Upper lobe of right lung (tissue), 1 donor: ENCODE measurements at places on chromosomes 7 and 10. TPM values are rescaled to one million over a fixed set of nuclear protein-coding genes. Genes with fewer than 3 reads are reported as not detected.

DNA sequence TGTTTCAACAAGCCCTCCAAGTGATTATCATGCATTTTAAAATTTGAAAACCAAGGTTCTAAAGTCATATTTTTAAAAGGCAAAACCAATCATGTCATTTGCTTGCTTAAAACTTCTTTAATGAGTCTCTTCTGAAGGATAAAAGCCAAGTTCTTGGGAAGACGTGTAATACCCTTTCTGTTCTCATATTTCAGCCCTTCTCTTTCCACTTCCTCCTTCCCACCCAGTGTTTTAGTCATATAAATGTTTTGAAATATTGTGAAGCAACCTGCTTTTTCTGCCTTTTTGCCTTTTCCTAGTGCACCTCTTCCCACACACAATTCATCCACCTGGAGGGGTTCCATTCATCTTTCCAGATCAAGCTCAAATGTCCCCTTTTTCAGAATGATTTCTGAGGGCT, 211.1 kb upstream of the LRRTM3 start:
- no peak for DNase-seq

- DNase-seq: no peak
These were observed 22.8 kb downstream of the PWWP2B start for GRCh38 chr10:132419538-132420468.

CHCHD3 gene
- 43.0 TPM for total RNA-seq

DNA sequence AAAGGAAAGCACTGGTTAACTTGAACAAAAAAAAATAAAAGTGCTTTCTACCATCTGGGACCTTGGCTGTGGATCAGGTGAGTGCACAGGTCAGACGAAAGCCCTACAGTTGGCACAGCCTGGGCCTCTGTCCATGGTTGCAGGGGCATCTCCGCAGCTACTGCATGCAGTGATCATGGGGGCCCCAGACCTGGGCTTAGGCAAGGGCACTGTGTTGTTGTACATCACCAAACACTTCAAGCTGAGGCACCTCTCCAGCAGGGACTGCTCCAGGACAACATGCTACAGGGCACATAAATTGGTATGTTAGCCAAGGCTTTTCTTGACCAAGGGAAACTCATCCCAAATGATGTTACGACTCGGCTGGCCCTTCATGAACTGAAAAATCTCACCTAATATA, 23.5 kb downstream of the KLHL7 start:
- DNase-seq: no peak

COL13A1 gene
- 13.5 TPM for total RNA-seq

DNA sequence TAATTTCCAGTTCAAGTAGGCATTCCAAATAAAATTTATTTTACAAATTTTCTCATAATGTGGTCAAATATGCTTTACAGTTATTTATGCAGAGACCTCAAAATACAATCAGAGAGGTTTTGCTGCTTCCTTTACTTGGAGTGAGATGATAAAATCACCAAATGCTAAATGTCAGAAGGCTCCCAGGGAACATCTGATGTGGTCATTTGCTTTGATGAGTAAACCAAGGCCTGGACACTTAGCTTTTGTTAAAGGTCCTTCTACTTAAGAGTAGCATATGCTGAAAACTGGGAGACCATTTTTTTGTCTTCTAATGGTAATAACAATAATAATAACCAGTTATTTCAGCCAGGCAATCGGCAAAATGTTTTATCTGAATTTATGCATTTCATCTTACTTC, 60.6 kb upstream of the AKR1E2 start:
- DNase-seq: no peak

GRCh38 chr7:152313831-152314604, 121.8 kb downstream of the KMT2C start:
- DNase-seq: no peak

GRCh38 chr7:131188367-131189339, 139.0 kb upstream of the MKLN1 start:
- DNase-seq: no peak

DNA sequence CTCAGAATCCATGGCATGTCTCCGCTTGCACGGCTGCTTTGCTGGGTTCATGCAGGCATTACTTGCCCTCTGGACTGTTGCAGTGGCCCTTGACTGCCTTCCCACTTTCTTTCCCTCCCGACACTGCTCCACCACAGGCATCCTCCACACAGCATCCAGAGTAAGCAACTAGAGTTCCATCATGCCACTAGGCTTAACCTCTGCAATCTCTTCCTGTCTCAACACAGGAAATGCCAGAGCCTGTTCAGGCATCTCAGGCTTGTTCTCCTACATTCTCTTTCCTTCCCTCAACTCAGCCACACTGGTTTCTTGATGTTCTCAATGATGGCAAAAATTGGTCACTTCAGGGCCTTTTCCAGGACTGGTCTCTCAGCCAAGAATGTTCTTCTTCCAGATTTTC, 284.5 kb upstream of the KLF6 start:
- no peak for DNase-seq

NPFFR1 gene
- 1.1 TPM for total RNA-seq

GRCh38 chr10:83153714-83154113, 985.6 kb upstream of the GHITM start:
- DNase-seq: no peak

GRCh38 chr7:121334875-121335648, 6.3 kb downstream of the WNT16 start:
- no peak for DNase-seq

GRCh38 chr7:98879198-98879978, 1.1 kb downstream of the TRRAP start:
- peak; percentile 66 for DNase-seq

MRLN gene
- total RNA-seq: not detected

DNA sequence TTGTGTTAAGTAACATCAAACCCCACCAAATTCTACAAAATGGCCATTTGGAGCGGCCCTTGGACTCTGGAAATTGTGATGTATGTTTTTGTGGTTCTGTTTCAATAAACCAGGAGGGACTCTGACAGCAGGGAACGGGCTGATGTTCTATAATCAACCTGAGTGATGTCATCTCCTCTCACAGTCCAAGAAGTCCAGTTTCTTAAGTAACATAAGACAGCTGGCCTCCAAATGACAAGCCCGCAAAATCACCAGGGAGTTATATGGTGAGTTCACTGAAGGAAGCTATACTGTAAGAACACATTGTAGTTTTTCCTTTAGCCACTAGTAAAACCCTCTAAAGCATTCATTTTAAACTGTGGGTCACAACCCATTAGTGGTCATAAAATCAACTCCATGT, 34.0 kb downstream of the GOT1 start:
- DNase-seq: no peak

SPDYE3 gene
- not detected for total RNA-seq

IFIT1B gene
- total RNA-seq: not detected

- DNase-seq: no peak
These were observed 63.6 kb upstream of the INSIG1 start for GRCh38 chr7:155234158-155234492.

DNA sequence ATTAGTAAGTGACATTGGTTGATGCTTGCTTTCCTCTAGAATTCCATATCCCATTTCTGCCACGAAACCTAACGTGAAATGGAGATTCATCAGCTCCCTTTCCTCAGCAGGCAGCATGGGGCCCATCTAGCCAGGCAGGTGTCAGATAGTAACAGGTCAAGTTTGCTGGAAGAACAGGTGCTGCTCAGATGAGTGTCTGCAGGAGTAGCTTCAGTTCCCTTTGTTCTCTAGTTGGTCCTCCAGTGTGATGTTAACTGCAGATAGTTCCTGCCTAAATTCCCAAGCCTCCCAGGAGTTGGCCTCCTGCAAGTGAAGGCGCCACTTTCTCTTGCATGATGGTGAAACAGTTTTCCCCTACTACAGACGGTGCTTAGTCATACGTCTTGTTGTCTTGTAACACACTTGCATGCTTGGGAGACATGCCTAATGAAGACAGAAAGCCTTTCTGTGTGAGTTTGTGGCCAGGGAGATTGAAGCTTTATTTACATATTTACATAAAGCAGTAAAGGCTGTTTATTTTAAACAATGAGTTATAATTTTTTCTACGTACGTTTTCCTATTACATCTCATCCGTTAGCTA, 175.4 kb downstream of the CHN2 start:
- no peak for DNase-seq

TRPV5 gene
- total RNA-seq: not detected

CPA2 gene
- total RNA-seq: not detected

- DNase-seq: peak; percentile 95
These were observed 46.6 kb downstream of the CDHR3 start for GRCh38 chr7:106009503-106010226.

- no peak for DNase-seq
These were observed 160.8 kb upstream of the TCF7L2 start for GRCh38 chr10:112789248-112789647.
